ENCODE measurements at places on chromosomes 1 and 21.

- DNase-seq = no peak
These were observed 14.9 kb upstream of the LRRC3 start for GRCh38 chr21:44440241-44441040.

DNA sequence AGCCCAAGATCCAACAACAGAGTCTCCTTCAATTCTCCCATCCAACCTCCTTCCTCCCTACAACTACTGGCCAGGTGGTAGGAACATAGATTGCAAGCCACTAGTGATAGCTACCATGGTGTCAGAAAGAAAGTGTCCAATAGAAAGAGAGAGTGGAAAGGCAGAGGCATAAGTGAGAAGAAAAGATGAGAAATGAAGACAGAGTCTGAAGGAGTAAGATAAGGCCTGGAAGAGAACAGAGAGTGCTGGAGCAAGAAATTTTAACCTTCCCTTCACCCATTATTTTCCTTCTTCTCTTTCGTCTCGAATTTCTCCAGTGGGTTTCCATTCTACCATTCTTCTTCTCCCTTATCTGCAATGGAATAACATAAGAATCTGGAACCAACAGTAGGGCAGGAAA is 57.9 kb downstream of the CDC42BPA start:
- no peak for DNase-seq

- no peak for DNase-seq
These were observed 1.1 kb downstream of the GJB5 start for GRCh38 chr1:34755961-34756360.

DNA sequence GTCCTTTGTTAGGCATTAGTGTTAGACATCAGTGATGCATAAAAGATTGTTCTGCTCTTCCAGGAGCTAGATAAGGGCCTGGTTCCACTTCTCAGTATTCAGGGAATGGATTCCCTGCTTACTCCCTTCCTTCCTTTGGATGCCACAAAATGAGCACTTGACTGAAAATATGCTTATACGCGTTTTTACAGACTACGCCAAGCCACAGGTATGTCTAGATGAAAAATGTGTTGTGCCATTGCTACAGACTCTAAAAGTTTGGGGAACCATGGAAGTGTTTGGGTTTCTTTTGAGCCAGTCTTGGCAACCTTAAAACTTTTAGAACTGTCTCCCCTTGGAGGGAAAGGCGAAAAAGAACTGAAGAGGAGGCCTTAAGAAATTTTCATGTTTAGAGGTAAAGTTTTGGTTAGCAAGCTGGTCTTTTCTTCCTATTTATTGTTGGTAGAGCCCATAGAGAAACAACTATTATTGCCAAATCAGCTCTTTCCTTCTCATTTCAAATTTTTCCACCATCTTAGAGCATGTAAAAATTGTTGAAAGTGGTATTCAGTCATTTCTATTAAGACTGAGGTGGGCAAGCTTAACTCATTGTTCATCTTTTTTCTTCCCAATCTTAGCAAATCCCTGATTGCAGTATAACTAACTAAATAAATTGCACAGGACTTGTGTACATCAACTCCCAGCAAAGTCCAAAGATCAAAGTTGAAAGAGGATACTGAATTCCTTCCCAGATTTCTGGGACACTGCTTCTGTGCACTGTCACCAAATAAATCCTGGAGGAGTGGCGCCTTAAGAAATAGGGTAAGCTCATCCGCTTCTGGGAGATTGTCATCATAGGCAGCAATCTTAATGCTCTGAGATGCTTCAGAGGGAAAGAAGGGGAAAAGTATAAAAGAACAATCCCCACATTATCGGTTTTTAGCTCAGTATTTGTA is 18.9 kb downstream of the FGGY start:
- DNase-seq = no peak

DNA sequence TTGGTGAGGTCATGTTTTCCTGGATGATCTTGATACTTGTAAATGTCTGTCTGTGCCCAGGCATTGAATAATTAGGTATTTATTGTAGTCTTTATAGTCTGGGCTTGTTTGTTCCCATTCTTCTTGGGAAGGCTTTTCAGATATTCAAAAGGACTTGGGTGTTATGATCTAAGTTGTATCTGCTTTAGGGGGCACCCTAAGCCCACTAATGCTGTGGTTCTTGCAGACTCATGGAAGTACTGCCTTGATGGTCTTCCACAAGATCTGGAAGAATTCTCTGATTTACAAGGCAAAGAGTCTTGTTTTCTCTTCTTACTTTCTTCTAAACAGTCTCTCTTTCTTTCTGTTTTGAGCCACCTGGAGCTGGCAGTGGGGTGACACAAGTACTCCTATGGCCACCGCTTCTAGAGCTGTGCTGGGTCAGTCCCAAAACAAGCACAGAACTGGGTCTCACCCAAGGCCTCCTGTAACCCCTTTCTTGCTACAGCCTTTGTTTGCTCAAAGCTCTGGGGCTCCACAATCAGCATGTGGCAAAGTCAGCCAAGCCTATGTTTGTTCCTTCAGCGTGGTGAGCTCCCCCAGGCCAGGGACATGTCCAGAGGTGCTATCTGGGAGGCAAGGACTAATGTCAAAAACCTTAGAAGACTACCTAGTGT is 12.6 kb downstream of the VN1R5 start:
- DNase-seq = no peak

GRCh38 chr1:214551436-214552173 is at the start of gene PTPN14:
Gene PTPN14, minus strand, starts transcription at chr1:214551602. Its CDS starts 86,799 bp downstream, at chr1:214464803.
- no peak for DNase-seq

- DNase-seq = no peak
These were observed 105.1 kb downstream of the PBX1 start for GRCh38 chr1:164664127-164664526.

Measured in stimulated activated CD8-positive, alpha-beta memory T cell treated with anti-CD3 and anti-CD28 coated beads, Interleukin-2, amount 100 ng/mL, for 1 hour (primary cell).